ENCODE measurements at places on chromosomes 5 and 9.
A peak's percentile ranks its signal among the peaks of the same experiment; 100 is the strongest.

DNA sequence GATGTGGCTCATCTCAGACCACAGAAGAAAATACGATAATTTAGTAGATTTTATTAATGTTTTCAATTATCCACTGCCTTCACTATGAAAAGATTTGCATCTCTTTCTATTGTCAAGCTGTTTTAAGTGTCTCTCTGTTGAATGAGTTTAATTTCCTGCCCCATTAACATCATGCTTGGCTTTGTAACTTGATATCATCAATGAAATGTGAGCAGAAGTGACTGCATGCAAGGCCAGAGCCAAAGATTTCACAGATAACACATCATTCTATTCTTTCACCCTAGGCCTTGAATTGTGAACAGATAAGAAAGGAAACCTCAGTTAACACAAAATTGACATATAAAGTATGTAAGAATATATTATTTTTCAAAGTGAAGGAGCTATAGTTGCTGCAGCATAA lies 986.4 kb upstream of the CDH18 start:
- DNase-seq, result no peak

DNA sequence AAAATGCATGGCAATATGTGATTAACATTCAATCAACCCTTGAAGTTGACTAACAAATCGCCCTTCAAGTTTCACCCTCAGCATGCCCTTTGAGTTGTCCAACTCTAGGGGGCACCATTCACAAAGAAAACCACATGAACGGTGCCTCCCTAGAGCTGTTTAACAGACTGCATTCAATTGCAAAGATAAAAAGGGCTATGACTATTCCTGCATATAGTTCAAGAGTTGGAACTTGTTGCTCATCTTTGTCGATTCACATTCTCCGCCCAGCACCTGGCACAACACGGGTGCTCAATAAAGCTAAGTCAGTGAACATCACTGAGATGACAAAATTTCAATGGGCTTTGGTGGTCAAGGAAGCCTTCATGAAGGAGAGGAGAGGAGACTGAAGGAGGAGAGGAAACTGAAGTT lies 69.6 kb upstream of the SLC30A5 start:
- DNase-seq, result no peak

- DNase-seq, result no peak
Measured at GRCh38 chr5:159543326-159543725, 213.0 kb upstream of the IL12B start.

DNA sequence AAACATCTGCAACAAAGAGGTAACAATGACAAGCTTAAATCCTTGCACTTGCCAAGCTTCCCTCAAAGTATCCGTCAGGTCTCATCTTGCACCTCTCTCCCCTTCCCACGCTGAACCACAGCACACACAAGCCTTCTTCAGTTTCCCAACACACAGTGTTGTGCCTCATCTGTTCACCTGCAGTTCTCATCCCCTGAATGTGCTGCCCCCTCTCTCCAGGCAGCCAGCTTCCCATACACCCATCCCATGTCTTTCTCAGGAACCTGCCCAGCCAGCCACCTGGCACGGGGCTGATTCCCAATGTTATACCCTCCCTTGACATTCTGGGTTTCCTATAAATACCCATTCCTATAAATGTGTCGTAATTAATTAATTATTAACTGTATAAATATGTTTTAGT lies 314.8 kb downstream of the PRELID2 start:
- no peak for DNase-seq

- no peak for DNase-seq
Measured at GRCh38 chr9:93437996-93438395, 13.5 kb upstream of the FAM120A start.

DNA sequence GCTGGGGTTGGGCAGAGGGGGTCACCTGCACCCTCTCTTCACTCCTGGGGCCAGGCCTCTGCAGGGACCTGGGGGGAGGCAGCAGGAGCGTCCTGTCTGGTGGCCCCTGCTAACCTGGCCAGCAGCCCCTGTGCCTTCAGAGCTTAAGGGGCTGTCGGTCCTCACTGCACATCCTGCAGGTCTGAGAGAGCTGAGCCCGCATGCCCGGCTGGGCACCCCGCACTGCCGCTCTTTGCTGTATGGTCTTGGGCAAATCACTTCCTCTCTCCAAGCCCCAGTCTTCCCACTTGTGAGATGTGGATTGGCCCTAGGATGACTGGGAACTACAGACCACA lies 7.9 kb downstream of the FLT4 start:
- no peak for DNase-seq

DNA sequence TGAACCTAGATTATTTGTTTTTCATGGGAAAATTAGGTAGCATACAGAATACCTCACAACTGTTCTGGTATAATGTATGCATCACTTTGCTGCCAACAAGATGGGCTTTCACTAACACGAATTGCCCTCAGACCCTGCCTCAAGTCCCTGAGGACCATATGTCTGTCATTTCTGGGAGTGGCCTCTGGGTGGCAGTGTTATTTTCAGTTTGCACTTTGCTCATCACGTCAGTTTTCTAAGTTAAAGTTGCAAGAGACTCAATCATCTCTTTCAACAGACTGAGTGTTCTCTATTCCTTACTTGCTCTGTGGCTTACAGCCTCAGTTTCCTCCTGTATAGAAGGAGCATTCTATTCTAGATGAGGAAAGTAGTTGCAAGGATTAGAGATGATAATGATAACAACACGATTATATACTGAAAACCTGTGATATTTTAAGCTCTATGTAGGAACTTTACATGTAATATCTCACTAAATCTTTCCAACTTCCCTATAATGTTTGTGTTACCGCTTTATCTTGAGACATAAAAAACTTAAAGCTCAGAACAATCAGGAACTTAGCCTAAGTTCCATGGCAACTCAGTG lies 55.7 kb downstream of the TSSK1B start:
- peak; percentile 20 for DNase-seq

- no peak for DNase-seq
Measured at GRCh38 chr9:104906441-104907277, 21.3 kb downstream of the ABCA1 start.

- DNase-seq, result no peak
Measured at GRCh38 chr5:37837414-37838032, 2.3 kb downstream of the GDNF start.

DNA sequence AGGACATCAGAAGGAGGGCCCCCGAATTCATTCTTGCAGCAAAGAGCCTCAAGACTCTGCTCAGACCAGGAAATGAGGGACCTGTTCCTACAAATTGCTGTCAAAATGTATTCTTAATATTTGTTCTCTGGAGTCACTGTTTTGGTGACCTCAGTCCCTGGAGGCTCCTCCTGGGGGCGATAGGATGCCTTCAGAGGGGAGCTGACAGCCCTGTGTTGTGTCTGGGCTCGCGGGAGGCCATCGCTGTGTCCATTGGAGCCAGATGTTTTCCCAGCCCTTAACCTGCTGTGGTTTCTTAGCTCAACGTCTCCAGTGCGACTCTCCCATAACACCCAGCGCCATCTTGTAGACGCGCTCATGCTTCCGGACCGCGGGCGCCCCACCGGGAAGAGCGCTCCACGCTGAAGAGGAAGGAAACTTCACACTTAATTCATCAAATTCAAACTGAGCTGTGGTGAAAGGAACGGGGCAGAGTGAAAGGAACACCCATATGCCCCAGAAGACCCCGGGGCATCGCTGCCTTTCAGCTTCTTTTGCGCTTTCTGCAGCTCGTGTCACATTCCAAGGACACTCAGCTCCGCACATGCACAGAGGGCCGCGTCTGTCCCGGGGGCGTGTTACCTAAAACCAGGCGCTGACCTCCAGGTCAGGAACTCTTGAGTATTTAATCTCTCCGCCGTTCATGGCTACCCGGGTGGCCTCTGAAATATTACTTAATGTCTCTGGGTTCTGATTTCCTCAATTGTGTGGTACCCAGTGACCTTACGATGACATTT lies 112.3 kb upstream of the GDNF start:
- DNase-seq, result no peak

DNA sequence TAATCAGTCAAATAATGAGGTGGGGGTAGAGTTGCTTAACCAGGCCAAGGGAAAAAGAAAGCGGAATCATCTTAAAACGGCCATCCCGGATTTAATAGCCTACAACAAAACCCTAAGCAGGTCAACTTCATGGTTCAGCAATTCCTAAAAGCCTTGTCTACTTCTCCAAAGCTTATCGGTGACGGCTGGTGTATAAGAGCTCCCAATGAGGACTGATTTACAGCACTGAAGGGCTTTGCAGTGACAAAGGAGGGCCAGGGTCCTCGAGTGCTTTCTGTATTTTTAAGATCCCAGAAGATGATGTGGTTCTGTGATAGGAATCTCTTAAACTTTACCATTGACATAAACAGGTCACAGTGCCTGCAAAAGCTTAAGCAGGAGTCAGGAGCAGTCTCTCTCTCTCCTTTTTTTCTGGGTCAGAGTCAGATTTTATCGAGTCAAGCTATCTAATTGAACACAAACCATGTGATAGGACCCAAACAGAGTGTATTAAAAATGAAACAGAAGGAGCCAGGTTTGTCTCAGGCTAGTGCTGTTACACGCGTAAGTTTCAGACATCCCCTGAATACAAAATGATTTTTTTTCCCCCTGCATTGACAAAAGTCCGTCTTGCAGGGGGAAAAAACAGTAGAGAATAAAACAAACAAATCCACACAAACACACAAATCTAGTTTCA lies 663.6 kb upstream of the ZNF608 start:
- no peak for DNase-seq

DNA sequence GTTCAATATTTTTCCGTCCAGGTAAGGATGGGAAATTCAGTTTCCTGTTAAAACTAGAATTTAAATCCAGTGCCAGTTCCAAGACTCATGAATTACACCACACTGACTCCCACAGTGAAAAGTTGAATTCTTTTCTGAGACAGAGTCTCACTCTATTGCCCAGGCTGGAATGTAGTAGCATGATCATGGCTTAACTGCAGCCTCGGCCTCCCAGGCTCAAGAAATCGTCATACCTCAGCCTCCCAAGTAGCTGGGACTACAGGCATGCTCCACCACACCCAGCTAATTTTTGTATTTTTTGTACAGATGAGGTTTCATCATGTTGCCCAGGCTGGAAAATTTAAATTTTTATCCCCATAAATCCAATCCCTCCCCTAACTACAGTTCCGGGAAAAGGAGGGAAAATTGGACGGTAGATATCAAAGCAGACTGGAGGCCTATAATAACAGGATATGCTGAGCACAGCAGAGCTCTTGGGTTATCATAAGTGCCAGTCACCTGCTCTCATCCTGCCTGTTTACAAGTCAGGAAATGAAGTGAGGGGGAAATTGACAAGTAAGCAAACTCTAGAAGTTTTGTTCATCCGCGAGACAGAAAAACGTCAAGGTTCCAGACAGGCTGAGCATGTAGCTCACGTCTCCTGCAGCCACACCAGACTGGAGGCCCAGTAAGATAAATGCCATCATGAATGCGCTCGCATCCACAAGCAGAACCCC lies 105.7 kb downstream of the UGCG start:
- DNase-seq, result no peak

DNA sequence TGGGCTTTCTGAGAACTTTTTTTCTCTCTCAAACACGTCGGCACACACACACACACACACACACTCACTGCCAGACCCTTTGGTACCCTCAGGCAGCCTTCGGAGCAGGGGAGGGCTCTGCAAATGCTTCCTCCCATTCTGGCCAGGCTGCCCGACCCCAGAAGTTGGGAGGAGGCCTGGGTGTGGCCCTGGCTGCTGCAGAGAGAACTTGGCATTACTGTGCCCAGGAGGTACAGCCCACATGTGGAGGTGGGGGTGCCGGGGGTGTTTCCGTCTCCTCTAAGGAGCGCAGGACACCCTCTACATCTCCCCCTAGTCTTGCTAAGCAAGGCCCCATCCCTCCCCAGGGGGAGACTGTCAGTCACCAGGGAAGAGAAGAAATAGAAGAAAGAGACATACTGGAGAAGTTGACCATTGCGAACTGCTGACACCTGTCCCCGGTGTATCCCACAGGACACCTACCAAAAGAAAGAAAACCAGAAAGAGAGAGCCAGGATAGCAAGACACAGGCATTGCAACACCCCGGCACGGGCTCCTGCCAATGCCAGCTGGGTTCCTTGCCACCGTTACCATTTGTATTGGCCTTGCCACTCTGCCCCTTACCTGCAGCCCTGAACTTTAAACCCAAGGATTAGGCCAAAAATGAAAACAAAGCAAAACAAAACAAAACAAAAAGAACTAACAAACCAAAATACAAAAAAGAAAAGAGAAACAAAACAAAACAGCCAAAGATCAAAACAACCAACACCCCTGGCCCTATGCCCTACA lies 69.3 kb downstream of the PSD2 start:
- no peak for DNase-seq

GRCh38 chr5:31280210-31280609 lies 86.7 kb downstream of the CDH6 start:
- no peak for DNase-seq

DNA sequence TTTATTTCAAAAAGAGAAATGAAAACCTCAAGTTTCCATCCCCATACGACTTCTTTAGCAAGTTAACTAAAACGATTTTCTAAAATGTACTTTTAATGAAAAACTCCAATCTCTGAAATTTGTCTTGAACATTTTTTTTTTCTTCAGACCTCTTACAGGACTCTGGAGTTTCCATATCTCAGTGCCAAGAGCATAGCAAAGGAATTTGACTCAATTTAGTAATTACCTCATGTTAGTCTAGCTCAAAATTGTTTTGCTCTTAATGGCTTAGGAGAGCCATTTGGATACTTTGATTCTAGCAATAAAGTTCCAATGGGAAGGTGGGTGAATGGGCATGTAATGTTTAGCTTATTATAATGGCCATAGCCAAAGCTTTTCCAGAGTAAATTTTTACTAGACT lies 26.0 kb upstream of the SPATA31D4 start:
- DNase-seq, result no peak

DNA sequence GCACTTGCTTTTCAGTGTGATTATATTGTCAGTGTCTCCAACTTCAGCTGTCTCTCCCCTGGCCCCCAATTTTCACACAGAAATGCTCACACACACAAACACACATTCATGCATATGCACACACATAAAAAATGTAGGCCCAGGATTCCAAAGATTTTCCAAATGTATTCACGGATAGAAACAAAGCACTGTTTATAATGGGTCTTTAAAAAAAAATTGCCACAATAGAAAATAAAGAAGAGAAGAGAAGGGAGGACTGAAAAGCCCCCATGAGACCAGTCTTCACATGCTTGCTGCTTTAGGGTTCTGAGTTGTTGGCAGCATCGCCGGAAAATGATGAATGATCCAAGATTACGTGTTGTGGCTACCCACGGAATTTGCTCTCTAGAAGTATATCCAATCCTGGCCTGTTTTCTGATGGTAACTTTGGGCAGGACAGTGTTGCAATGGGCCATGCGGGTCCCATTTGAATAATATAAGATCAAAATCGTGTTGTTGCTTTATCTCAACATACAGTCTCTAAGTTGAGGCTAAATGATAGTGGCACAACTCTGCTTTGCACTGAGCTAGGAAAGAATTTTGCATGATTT lies 36.2 kb upstream of the ACO1 start:
- no peak for DNase-seq

DNA sequence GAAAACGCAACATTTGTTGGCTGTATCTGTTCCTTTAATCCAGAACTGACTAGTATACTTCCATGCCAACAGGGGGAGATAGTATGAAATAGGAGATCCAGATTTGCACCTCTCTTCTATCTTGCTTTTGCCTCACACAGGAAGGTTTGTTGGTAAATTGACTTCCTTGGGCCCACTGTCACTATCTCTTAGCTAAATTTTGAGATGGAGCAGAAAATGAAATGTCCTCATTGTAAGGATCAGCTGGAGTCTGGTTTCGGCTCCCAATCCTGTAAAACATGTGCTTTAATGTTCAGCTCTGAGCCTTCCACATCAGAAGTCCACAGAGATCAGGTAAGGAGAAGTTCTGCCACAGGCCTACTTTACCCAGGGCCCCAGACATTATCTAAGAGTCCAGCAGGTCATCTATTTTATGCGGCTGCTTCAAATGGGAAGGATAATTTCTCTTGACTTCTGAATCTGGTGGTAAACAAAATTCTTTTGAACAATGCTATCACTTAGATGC lies 176.8 kb downstream of the FER start:
- no peak for DNase-seq

GRCh38 chr5:172377856-172378255 lies 76.5 kb downstream of the SH3PXD2B start:
- DNase-seq, result no peak

All from stimulated activated CD8-positive, alpha-beta memory T cell treated with anti-CD3 and anti-CD28 coated beads, Interleukin-12 subunit alpha, Interleukin-12 subunit beta, amount 100 ng/mL, for 1 hour (primary cell).